ENCODE measurements at places on chromosomes 1 and 21. TPM values are rescaled to one million over a fixed set of nuclear protein-coding genes. Genes with fewer than 3 reads are reported as not detected.
A peak's percentile ranks its signal among the peaks of the same experiment; 100 is the strongest.

DNA sequence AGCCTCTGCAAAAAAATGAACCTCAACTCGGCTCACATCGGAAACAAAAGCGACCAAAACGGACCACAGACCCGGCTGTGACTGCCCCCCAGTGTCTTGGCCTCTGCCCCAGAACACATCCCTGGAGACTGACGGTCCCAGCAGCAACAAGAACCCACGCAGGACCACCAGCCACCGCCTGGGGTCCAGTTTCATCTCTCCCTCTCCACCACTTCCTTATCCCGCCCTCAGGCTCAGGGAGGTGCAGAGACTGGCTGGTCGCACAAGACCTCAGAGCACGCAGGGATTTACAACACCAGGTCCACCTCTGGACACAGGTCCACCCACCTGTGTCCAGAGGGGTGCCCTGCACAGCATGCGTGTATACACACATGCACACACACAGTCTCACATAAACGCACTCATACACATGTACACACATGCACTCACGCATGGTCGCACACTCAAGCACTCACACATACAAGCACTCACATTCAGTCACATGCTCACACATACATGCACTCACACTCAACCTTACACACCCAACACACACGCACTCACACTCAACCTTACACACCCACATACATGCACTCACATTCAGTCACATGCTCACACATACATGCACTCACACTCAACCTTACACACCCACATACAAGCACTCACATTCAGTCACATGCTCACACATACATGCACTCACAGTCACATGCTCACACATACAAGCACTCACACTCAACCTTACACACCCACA lies 18.6 kb upstream of the TMEM52 start:
- no peak for DNase-seq

DNA sequence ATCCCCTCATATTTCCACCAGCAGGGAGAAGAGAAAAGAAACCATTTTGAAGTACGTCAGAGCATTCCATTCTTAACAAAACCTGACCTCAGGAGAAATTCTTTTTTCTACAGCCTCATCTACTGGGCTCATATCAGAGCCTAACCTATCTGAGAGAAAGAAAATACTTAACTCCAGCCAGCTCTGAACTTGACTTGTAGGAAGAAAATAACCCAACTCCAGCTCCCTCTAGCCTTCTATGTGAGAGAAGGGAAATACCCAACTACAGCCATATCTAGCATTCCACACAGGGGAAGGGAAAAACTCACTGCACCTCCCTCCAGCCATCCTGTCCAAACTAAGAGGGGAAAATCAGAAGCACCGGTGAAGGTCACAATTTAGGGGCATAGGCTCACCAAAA lies 57.7 kb downstream of the SPATA6 start:
- peak; percentile 0 for DNase-seq

GRCh38 chr1:7190261-7190660 lies 405.0 kb downstream of the CAMTA1 start:
- DNase-seq: no peak

GRCh38 chr1:75423616-75424015 lies 187.3 kb downstream of the SLC44A5 start:
- DNase-seq: no peak

GRCh38 chr1:202438393-202439174 lies 90.1 kb downstream of the PPP1R12B start:
- DNase-seq: no peak

DNA sequence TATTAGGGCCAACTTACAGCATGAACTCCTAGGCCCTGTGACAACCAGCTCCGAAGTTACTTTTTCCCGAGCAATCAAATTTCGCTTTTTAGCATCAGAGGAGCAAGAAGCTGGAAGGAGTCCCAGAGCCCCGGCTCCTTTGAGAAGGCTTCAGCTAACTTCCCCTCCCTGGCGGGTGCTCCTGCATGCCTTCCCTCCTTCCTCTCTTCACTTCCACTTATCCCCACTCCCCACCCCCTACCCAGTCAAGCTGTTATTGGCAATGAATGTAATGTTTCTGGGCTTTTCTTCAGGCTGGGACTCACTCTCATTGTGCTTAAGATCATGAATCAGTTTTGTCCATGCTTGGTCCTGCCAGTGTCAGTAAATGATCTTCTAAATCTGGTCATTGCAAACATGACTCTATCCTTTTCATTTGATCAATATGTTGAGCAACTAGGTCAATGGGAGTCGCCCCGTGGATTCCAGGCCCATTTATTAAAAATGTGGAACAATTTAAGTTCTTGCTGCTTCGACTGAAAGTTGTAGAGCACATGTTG lies 94.5 kb upstream of the TSPAN2 start:
- no peak for DNase-seq

DNA sequence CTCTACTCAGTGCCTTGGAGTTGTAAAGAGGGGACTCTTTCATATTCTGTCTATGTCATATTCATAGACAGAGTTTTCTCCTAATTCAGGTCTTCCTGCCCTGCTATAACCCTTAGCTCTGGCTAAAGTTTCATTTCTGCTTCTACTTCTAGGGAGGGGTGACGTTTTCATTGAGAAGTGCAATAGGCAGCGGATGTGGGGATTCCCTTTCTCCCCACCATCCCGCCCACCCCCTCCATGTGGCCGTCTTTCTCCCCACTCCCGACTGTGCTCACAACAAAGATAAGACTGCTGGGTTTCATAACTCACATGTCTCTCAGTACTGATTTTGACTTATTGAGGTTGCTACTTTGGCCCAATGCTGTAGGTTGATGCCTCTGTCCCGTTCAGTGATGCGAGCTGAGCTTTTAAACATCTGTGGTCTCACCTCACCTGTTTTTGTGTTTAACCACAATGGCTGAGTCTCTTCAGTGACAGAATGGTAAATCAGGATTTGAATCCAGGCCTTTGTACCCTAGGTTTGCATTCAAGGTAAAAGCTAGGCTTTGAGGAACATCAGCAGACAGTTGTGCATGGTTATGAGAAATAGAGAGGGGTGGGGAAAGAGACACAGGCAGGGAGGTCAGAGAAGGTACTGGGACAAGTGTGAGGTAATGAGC lies 7.8 kb upstream of the KIF14 start:
- DNase-seq: no peak

DNA sequence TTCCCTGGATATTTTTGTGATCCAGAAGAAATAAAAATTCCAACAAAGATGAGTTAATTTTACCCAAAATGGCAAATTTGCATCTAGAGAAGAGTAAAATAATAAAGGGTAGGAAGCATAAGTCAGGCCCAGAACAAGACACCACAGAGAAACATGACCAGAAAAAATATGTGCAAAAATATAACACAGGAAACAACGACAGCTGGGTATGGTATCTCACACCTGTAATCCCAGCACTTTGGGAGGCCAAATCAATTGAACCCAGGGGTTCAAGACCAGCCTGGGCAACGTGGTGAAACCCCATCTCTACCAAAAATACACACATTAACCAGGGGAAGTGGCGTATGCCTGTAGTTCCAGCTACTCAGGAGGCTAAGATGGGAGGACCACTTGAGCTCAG lies 39.7 kb upstream of the SDC3 start:
- DNase-seq: no peak

Gene AGBL4
- not detected for total RNA-seq

Data from A172 (cell line).